ENCODE measurements at places on chromosomes 1 and 21. TPM values are rescaled to one million over a fixed set of nuclear protein-coding genes. Genes with fewer than 3 reads are reported as not detected.
A peak's percentile ranks its signal among the peaks of the same experiment; 100 is the strongest.

DNA sequence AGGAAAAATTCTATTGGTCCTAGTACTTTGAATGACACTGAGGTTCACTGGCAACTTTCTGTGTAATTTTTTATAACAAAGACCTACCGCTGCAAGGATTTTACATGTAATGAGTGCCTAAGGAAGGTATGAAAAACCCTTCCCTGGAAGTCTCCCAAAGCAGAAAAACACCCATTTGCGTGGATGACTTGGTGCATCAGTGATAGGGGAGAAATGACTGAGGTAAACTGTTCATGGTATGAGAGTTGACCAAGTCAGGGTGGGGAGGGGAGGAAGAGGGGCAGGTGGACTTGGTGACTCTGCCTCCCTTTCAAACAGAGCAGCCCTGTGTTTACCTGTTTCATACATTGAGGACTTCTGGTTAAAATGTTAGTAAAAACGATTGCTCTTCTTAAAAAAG lies 78.8 kb upstream of the IPO9 start:
- DNase-seq, result no peak

DNA sequence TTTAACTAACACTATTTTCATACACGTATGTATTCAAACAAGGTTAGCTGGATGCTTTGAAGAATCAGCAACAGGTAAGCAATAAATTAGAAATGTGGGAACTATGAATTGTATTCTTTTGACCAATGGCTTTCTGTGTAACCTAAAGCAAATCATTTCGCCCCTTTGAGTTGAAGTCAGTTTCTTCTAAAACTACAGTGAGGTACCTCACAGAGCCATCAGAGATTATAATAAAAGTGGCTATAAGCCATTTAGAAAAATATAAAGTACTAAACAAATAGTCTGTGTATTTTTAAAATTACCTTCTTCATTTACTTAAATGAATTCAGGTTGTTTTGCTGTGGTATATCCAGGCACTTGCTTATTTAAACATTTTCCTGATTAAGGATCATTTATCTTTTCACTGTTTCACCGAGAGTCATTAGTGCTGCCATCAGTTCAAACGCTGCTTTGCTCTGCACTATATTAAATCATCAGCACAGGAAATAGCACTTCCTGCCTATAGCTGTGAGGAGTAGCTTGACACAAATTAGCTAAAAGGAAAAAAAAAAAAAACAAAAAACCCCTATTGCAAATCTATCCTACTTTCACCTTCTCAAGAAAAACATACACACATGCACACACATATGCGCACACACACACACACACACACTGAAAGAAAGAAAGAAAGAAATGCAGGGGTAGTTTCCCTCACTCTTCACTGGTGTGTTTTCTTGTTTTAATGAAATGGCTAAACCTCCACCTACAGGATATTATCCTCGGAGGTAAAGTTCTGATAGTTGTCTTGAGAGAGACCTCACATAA lies 39.8 kb upstream of the C1orf105 start:
- DNase-seq, result no peak

- no peak for DNase-seq
Measured at GRCh38 chr1:219954736-219955421, 26.5 kb upstream of the SLC30A10 start.

GRCh38 chr1:31790641-31791091 lies 25.2 kb downstream of the SPOCD1 start:
- no peak for DNase-seq

DNA sequence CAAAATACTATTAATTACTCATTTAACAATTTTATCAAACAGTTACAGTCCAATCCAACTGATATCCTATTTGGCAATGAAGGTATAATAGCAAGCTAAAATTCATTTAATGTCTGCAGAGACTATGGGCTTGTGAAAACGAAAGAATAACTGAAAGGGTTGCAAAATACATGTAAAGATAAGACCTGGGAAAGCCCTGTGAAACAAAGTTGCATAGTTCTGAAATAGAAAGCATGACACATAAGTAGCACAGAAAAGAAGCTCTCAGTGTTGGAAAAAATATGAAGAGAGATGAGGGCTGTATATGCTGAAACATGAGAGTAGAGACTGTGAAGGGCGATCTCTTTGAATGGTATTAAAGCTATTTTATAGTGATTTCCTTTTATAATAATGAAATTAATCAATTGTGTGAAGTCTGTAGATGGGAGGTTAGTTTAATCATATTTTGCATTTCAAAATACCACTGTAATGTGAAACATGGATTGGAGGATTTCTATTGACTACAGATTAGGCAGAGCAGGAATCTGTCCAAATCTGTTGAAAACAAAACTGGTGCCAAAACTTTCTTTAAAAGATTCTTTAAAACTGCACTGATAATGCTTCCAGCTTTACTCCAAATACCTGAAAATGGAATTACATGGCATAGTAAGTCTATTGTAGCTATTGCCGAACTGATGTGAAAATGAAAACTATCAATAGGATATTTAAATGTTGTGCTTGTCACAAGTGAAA lies 1518.9 kb upstream of the B3GALT2 start:
- no peak for DNase-seq

DNA sequence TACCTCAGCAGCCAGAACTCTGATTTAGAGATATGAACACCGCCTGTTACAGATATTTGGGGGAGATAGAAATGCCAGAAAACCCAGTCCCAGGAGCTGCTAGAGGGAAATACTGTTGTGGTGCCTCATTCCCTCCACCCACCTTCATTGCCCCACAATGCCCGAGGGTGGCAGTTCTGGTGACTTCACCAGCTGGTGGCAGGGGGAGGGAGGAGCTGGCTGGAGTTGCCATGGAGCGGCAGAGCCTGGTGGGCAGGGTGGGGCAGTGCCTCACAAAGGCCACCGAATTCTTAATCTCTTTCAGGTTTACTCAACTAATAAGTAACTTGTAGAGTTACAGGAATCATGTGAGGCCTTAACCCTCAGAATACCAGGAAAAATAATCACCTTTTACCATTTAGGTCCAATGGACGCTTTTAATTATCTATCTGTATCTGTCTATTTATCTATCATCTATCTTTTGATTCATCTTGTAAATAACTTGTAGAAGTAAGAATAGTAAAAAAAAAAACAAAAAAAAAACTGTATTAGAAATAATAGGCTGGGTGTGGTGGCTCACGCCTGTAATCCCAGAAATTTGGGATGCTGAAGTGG lies 11.7 kb upstream of the S100A11 start:
- no peak for DNase-seq

GRCh38 chr1:229427572-229427971 lies 6.3 kb downstream of the ACTA1 start:
- DNase-seq, result no peak

- no peak for DNase-seq
Measured at GRCh38 chr1:51341876-51342496, 11.6 kb upstream of the TTC39A start.

- no peak for DNase-seq
Measured at GRCh38 chr21:27722095-27722494, 755.2 kb upstream of the ADAMTS5 start.

- no peak for DNase-seq
Measured at GRCh38 chr1:184219414-184219813, 167.4 kb upstream of the C1orf21 start.

GRCh38 chr1:116130356-116130755 lies 19.2 kb downstream of the MAB21L3 start:
- DNase-seq, result no peak

GRCh38 chr1:75989121-75989520 lies 56.9 kb upstream of the ASB17 start:
- DNase-seq, result no peak

GRCh38 chr21:32044205-32045180 lies 171.7 kb downstream of the HUNK start:
- no peak for DNase-seq

- peak; percentile 30 for DNase-seq
Measured at GRCh38 chr1:202852163-202852904, 36.6 kb downstream of the RABIF start.

GRCh38 chr21:46605767-46606426 lies 1.0 kb upstream of the S100B start:
- DNase-seq, result no peak

GRCh38 chr1:100328133-100328532 lies 24.2 kb upstream of the CDC14A start:
- no peak for DNase-seq

Gene TNFSF4
- 49.1 TPM for total RNA-seq

Gene DLGAP3
- not detected for total RNA-seq

Gene SGIP1
- total RNA-seq, result 7.7 TPM

Gene ST6GALNAC3
- total RNA-seq, result 34.6 TPM

Gene ALG14
- total RNA-seq, result 2.8 TPM

Gene S100A13
- 153 TPM for total RNA-seq

Gene ARMH1
- not detected for total RNA-seq

Gene AGRN
- 88.2 TPM for total RNA-seq

Gene TNFRSF9
- 1.9 TPM for total RNA-seq

Gene MLLT11
- total RNA-seq, result 4.9 TPM

All from pulmonary artery endothelial cell (primary cell).